Cerebellum (tissue), 4 donors: ENCODE measurements at places on chromosomes 7 and 10. TPM values are rescaled to one million over a fixed set of nuclear protein-coding genes. Genes with fewer than 3 reads are reported as not detected.

RELN gene
- total RNA-seq: 390 TPM

TMEM130 gene
- total RNA-seq: 7.6 TPM

PIK3CG gene
- total RNA-seq: 1.9 TPM

CHST3 gene
- total RNA-seq: 22.0 TPM

SLC26A3 gene
- 0.54 TPM for total RNA-seq

UTF1 gene
- total RNA-seq: not detected

FOXI2 gene
- not detected for total RNA-seq

TUBAL3 gene
- total RNA-seq: 0.27 TPM

ANXA8L1 gene
- not detected for total RNA-seq

CPA1 gene
- total RNA-seq: not detected

NKX6-2 gene
- total RNA-seq: not detected

ZP3 gene
- 0.45 TPM for total RNA-seq
